ENCODE measurements at places on chromosomes 3 and 15.

DNA sequence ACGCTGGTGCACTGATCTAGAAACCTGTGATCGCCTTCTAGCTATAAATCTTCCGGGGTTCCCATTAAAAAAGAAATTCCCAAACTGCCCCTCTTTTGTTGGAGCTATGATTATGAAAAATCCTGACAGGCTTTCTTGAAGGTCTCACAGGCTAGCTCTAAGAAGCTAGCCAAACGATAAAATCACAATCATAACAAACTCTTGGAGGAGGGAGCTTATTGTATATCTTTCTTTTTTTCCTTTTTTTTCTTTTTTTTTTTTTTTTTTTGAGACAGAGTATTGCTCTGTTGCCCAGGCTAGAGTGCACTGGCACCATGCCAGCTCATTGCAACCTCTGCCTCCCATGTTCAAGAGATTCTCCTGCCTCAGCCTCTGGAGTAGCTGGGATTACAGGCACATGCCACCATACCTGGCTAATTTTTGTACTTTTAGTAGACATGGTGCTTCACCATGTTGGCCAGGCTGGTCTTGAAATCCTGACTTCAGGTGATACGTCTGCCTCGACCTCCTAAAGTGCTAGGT lies 72.0 kb downstream of the MYO1E start:
- DNase-seq = no peak

DNA sequence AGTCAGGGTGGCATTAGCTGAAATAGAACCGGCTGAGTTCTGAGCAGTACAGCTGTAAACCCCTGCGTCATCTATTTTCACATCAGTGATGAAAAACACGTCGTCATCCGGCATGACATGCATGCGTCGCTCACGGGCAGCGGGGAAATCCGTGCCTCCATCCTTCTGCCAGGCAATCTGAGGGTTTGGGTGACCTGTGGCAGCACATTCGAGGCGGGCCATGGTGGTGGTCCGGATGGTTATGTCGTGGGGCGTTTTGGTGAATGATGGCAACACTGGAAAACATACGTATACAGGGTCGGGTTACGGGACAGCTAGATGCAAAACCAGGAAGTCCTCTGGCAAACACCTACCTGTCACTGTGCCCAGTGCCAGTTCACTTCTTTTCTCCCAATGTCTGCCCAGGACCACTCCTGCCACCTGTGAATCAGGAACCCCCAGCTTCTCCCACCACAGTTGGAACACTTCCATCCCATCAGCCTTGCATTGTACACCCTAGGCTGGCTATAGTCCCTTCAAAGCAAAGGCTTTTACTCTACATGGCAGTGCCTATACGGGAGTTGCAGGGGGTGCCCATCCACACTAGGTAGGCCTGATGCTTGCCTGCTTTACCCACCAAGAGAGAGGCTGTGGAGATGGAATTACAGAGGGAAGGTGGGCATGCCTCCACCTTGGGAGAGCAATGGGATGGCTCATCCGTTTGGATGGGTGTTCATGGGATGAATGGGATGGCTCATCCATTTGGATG lies 116.7 kb downstream of the LRIG1 start:
- DNase-seq = no peak

- no peak for DNase-seq
These were observed 87.1 kb downstream of the CGNL1 start for GRCh38 chr15:57463360-57463759.

GRCh38 chr3:71499227-71499876 lies 84.2 kb downstream of the FOXP1 start:
- no peak for DNase-seq

DNA sequence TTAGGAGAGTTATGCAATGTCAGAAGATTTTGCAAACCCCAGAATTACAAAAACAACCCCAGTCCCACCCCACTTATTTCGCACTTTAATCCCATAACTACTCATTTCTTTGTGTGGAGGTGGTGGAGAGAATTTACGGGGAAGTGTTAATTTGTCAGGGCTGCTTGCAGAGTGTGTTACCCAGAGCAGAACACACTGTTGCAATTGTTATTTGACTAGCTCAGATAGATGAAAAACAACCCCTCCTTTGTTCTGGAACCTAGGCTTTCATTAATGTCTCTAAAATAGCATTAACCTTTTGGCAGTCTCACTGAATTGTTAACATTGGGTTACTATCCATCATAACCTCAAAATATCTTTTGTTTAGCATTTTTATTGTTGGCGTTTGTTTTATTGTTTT lies 55.8 kb upstream of the MINAR1 start:
- DNase-seq = no peak

- no peak for DNase-seq
These were observed 438.7 kb upstream of the C2CD4B start for GRCh38 chr15:62603742-62604141.

- no peak for DNase-seq
These were observed 91.5 kb downstream of the ADAMTS17 start for GRCh38 chr15:100250176-100250800.

DNA sequence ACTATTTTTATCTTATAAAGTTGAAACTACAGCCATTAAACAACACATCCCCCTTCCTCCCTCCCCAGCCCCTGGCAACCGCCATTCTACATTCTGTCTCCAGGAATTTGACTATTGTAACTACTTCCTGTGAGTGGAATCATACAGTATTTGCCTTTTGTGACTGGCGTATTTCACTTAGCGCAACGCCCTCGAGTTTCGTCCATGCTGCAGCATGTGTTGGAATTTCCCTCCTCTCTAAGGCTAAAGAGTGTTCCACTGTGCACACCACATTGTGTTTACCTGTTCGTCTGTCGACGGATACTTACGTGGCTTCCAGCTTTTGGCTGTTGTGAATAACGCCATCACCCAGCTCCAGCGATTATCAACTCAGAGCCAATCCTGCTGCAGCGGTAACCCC lies 52.0 kb upstream of the DLG1 start:
- no peak for DNase-seq

DNA sequence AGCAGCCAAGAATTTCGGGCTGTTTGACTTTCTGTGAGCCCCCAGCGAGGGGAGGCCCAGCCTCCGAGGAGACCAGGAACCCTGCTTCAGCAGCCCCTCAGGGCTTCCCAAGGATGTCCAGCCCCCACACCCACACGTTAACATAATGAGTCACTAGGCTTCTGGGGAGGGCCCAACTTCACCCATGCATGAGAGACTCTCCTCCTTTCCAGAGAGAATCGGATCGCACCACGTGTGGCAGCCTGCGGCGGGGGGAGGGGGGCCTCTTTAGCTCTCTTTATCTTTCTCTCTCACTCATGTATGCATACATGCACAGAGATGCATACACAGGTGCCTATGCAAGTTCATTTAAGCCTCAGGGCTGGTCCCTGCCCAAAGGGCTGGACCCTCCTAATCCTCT lies 3.1 kb upstream of the AP2M1 start:
- DNase-seq = no peak
